ENCODE measurements at places on chromosomes 2 and 18.

- DNase-seq: no peak
Measured at GRCh38 chr2:38264396-38265221, 112.5 kb downstream of the ATL2 start.

DNA sequence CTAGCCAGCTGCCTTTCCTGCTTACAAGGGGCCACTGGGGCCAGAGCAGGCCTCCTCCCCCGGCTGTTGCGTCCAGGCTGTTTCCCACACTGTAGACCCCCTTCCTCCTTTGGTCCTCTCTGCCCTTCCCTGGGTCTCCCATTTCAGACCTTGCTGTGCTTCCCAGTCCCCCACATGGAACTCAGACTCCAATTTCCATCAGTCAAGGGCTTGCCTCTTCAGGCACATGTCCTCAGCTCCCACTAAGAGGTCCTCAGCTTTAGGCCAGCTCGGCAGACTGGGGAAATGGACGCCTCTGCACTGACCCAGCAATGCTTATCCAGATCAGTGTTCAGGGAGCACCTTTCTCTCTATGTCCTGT, 98.0 kb upstream of the BZW1 start:
- no peak for DNase-seq

DNA sequence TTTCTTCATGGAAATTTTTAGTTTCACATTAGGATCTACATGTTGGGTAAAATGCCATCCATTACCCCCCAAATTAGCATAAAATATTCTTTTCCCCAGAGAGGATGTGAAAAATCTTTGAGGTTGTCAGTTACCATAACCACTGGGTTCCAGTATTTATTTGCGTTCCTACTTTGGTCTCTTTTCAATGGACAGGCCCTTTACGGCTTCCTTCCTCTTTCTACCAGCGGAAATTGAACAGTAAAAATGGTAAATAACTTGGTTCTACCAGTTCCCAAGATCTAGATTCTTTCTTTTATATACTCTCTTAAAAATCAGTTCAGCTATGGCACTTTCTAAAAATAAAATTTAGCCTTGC, 169.2 kb upstream of the APCDD1 start:
- no peak for DNase-seq

DNA sequence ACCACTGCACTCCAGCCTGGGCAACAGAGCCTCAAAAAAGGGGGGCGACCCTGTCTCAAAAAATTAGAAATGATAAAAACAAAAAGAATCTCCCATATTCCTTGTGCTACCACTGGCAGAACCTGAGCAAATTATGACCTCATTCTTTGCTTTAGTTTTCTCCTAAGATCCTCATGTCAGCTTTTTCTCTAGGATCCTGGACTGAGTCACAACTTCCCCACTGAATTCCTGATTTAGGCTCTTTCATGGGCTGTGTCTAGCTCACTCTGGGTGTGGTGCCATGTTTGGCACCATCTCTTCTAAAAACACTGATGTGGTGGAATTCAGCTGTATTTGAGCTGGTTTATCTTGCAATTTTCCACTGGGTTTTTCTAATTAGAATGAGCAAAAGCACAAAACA, 37.1 kb downstream of the EXOC6B start:
- no peak for DNase-seq

GRCh38 chr18:45412577-45412976, 202.7 kb upstream of the SLC14A2 start:
- DNase-seq: no peak

GRCh38 chr18:12291690-12292089, 16.4 kb upstream of the TUBB6 start:
- no peak for DNase-seq

- DNase-seq: no peak
Measured at GRCh38 chr2:47177043-47177565, 22.0 kb upstream of the STPG4 start.

GRCh38 chr2:130259594-130259993, 61.4 kb upstream of the TUBA3E start:
- DNase-seq: no peak

DNA sequence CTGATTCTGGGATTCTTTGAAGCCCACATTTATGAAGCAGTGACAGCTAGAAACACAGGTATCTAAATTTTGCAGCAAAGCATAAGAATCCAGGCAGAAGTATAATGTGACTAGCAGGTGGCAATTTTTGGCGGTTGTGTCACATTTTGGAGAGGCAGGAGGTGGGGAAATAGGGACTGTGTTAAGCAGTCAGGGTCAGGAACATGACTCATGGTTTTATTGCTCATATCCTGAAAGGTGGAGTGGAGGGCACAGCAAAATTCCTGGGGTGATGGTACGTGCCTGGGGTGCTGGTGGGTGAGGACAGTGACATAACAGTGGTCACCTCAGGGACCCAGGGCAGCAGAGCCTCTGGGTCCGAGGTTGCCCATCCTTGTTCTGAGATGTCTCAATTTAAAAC, 63.5 kb upstream of the TTN start:
- DNase-seq: no peak

DNA sequence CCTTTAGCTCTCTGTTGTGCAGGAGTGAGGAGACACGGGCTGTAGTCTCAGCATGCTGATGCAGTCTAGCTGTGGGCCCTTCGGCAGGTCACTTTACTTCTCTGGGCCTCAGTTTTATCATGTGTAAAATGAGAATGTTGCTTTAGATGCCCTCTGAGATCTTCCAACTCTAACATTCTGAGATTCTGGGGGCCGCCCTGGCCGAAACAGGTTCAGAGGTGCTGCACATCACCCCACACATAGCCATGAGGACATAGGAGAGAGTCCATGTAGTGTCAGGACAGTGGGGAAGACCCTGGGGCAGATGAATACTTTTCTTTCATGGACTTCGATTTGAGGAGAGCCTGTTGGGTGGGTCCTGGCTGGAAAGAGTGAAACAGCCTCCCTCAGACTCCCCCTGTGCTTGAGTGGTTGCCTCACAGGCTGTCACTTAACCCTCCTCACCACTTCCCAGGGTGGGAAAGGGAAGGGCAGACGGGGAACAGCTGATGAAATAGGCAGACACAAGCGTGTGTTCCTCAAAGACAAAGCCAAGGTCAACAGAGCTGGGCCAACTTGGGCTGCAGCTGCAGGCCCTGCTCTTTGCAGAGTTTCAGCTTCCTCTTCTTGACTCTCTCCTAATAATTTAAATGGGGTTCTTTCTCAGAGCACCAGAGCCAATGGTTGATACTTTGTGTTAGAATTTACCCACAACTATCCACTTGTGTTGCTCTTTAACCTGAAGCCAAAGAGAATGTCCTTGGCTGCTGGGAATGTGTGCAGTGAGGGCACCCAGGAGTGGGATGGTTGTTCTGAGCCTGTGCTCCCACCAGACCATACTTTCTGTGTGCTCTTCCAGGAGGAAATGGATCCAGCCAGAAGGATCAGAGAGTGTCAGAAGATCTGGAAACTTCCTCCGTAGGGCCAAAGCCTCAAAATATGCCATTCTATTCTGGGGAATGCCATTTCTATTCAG, 14.7 kb upstream of the MRPL33 start:
- DNase-seq: no peak

DNA sequence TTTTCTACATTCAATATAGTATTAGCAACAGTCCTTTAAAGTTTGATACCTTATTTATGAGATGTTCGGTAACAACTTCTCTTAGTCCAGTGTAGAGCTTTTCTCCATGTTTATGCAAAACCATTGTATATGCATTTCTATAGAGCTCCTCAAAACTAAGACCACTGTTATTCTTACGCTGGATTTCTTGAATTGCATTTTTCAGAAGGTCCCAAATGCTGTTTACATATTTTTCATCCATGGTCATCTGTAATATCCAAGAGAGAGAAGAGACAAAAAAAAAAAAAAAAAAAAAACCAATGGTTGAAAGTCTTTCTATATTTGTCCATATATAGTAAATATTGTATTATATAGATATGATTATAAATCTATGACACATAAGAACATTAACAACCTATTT, 27.6 kb downstream of the CUL3 start:
- DNase-seq: no peak

DNA sequence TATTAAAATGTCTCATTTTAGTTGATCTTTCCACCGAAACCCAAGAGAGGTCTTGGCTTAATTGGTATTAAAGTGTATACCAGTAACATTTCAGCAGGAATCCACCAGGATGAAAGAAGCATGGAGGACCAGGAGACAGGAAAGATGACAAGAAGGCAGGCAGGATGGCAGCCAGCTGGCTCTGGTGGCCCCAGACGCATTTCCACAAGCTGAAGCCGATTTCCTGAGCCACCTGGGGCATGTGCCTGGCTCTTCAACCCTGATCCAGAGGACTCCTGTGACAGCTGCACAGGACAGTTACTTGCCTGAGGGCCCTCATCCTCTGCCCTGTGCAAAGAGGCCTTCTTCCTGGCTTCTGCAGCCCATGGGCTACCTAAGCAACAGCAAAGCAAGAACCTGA, 56.9 kb upstream of the NFU1 start:
- DNase-seq: no peak

- DNase-seq: no peak
Measured at GRCh38 chr2:217404236-217404760, 544.4 kb upstream of the TNP1 start.
